Naive thymus-derived CD8-positive, alpha-beta T cell (primary cell): ENCODE measurements at places on chromosomes 11 and 22.

GRCh38 chr11:72297828-72298227 lies 53.9 kb upstream of the PHOX2A start:
- DNase-seq = no peak

DNA sequence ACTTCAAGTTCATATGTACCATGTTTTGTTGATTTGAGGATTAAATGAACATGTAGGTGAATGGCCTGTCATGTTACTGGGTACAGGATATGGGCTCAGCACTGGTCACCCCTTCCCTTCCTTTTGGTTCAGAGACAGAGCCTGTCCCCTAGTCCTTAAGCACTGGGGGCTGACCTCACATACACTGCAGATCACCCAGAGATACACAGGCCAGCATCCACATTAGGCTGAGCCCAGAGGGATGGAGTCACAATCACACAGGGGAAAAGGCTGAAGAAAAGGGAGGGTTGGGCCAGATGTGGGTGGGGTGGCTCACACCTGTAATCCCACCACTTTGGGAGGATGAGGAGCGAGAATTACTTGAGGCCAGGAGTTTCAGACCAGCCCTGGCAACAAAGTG lies 62.3 kb downstream of the IGLL5 start:
- DNase-seq = no peak

GRCh38 chr11:121807051-121807450 lies 309.0 kb downstream of the BLID start:
- DNase-seq = no peak

DNA sequence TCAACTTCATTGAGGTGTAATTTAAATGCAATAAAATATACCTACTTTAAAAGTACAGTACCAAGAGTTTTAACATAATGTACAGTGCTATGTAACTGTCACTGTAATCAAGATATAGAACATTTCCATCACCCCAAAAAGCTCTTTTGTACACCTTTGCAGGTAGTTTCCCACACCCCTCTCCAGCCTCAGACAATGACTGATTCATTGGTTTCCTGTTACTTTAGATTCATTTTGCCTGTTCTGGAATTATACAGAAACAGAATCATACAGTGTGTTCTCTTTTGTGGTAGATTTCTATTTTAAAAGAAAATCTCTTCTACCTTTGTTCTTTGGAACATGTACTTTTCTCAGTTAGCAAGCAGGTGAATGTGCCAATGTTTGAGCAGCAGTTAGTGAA lies 38.2 kb downstream of the SHISA8 start:
- DNase-seq = no peak

DNA sequence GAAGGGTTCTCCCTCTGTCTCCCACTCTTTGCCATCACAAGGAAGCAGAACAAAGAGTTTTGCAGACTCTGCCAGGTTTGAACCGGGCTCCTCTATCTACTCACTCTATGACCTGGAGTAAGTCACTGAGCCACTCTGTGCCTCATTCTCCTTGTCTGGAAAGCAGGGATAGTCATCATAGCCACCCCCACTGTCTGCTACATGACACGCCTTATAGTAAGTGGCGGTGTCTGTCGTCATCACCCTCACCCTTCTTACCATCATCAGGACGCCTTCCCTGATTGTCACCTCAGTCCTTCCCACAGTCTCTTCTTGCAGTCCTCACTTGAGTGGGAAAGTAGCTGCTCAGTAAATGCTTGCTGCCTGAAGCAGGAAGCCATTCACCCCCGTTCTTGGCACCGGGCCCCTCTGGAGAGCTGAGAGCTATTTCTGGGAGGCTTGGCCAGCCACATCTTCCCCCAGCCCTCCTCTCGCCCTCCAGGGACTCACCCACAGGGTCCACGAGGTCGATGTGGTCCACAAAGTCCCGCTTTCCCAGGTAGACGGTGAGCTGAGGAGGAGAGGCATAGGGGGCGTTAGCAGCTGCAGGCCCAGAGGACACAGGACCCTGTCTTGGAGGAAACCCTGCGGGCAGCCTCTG lies 46.4 kb downstream of the TPBGL start:
- DNase-seq = no peak

DNA sequence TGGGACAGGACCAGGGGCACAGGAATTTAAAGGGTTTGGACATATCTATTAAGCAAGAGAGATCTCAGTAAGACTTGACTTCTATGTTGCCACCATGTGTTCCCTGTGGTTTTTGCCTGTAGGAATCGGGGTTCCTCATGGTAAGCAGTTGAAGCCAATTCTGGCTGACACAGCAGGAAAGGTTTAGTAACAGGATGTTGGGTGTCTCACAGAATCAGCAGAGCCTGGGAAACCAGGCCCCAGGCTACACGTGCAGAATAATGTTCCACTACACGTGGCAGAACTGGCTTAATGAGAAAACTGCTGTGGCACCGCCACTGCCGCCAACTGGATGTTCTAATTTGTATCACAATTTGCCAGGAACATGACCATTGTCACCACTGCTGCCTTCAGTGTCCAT lies 264.6 kb upstream of the PLET1 start:
- no peak for DNase-seq

- DNase-seq = no peak
Measured at GRCh38 chr11:44285756-44286155, 24.2 kb downstream of the ALX4 start.
